ENCODE measurements at places on chromosomes 16 and 17. TPM values are rescaled to one million over a fixed set of nuclear protein-coding genes. Genes with fewer than 3 reads are reported as not detected.
A peak's percentile ranks its signal among the peaks of the same experiment; 100 is the strongest.

CCL1 gene
- total RNA-seq = not detected

DNA sequence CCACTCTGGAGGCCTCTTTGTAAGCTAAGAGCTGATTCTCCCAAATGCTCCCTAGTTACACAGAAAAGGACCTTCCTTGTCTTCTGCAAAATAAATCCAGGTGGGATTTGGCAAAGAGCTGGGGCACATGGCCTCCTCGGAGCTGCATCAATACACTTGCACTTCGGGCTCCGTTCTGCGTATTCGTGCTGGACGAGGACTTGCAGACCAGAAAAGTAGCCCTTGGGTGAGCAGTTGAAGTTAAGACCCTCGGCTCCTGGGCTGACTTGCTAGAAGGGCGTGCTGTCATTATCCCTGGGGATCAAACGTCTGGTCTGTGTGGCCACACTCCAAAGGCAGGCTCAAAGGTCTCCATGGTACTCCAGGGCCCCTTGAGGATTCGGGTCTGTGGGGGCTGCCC, 144.2 kb upstream of the RPH3AL start:
- no peak for DNase-seq

KRTAP2-2 gene
- total RNA-seq = not detected

ENPP7 gene
- total RNA-seq = not detected

QPRT gene
- total RNA-seq = 0.57 TPM

DNA sequence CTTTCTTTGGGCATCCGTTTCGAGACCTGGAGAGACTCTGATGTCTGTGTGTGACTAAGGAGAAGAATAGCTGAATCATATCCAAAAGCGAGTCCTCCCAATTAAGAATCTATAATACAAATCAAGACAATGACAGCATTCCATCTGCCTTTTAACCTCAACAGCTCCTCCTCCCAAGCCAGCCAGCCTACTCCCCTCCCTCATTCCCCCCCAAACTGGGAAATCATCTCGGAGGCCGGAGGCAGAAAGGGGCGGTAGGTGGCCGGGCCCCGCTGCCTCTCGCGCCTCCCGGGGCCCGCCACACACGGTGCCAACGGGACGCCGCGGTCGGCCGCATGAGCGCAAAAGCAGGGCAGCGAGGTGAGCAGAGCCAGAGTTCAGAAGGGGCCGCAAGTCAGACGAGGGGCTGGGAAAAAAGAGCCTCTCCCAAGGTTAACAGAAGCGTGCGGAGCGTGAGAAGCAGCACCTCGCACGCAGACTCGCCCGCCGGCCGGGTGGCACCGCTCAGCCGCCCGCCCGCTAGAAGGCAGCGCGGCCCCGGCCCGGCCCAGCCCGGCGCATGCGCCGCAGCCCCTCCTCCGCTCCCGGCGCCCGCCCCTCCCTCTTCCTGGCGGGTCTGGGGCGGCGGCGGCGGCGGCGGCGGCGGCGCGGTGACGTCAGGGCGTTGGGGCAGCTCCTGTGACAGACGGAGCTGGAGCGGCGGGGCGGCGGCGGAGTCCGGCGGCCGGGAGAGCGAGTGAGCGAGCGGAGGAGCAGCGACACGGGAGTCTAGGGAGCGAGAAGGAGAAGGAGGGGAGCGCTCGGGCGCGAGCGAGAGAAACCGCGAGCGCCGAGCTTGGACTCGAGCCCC, at the start of gene PAFAH1B1:
Gene PAFAH1B1 (plus strand): TSS at position 684 of the 850 bp plus-strand sequence. CDS start 44,635 bp downstream, outside the sequence.
- DNase-seq = peak; percentile 96

RAP1GAP2 gene
- total RNA-seq = 20.8 TPM

DNA sequence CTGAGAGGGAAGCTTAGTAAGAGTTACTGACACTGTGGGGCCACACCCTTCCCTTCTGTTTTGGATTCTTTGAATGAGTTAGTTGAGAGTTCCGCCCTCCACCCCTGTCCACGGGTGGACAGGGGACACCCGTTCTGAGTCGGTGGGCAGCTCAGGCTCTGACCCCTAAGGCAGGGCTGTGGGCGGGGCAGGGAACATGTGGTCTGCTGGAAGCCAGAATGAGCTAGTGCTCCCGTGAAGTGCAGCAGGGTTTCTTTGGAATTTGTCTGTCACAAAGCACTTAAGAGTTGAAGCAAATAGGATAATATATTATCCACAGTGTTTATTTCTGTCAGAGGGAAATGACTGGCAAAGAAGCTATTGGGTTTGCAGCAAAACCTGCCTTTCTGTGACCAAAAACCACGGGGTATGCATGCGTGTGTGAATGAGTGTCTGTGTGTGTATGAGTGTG, 90.1 kb downstream of the CLEC16A start:
- DNase-seq = no peak

DNA sequence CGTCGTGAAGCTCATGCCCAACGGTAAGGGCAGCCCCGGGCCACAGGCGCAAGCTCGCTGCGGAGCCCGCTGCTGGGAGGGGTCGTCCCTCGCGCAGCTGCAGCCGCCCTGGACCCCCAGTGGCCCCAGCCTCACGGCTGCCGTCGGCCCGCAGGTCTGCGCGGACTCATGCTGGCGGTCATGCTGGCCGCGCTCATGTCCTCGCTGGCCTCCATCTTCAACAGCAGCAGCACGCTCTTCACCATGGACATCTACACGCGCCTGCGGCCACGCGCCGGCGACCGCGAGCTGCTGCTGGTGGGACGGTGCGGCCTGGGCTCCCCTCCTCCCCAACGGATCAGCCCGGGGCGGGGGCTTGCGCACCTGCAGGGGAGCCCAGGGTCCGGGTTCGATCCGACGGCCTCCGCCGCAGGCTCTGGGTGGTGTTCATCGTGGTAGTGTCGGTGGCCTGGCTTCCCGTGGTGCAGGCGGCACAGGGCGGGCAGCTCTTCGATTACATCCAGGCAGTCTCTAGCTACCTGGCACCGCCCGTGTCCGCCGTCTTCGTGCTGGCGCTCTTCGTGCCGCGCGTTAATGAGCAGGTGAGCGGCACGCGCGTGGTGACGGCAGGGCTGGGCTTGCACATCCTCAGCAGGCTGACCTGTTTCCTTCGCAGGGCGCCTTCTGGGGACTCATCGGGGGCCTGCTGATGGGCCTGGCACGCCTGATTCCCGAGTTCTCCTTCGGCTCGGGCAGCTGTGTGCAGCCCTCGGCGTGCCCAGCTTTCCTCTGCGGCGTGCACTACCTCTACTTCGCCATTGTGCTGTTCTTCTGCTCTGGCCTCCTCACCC, 5.8 kb downstream of the SLC5A2 start:
- DNase-seq = no peak

DNA sequence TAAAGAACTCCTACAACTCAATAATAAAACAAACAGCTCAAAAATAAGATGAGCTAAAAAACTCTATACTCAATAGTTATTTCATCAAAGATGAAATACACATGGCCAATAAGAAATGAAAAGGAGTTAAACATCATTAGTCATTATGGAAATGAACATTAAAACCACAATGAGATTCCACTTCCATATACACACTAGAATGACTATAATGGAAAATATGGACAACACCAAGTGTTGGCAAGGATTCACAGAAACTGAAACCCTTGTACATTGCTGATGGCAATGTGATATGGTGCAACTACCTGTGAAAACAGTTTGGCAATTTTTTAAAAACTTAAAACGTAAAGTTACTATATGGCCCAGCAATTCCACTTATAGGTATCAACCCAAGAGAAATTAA, 91.4 kb downstream of the GRIN2A start:
- DNase-seq = no peak
